T-helper 2 cell treated with Interferon-gamma antibody and Interleukin-4, amounts not matched to agents 5 μg/mL and 100 μg/mL, for 36 hours (primary cell): ENCODE measurements at places on chromosomes 4 and X.
A peak's percentile ranks its signal among the peaks of the same experiment; 100 is the strongest.

DNA sequence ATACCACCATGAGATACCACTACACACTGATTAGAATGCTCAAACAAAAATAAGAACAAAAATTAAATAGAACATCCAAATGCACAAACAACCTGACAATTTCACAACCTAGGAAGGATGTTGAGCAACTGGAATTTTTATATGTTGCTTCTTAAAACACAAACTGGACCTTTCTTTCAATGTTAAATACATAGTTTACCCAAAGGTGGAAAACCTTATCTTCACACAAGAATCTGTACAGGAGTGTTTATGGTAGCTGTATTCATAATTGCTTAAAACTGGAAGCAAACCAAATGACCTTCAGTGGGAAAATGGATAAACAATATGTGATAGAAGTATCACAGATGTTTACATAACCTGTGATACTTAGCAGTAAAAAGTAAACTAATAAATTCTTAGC, 573.8 kb downstream of the MAGEB5 start:
- no peaks in the 10 kb centered on the region for H3K27me3 ChIP-seq
- no peak overlapping the region for H3K27ac ChIP-seq
- H3K4me1 ChIP-seq = no peaks in the 10 kb centered on the region
- DNase-seq = no peak
- no peak overlapping the region for H3K4me3 ChIP-seq

GRCh38 chr4:26782830-26783202, 77.8 kb upstream of the STIM2 start:
- H3K4me3 ChIP-seq = no peak overlapping the region
- H3K27me3 ChIP-seq = no peaks in the 10 kb centered on the region
- H3K27ac ChIP-seq = no peak overlapping the region

DNA sequence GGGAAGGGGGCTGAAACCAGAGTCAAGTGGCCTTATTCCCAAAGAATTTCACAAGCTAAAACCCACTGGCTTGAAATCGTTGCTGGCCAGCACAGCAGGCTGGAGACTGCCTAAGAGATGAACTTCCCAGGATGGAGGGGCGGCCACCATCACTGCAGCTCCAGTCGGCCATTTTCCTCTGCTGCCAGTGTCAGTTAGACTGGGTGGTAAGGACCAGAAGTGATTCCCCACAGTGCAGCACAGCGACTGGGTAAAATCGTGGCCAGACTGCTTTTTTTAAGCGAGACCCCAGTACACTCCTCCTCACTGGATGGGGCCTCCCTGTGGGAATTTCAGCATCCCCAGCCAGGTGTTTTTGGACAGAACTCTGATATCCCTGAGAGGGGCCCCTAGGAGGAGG, 428.0 kb downstream of the SPIN4 start:
- no peaks in the 10 kb centered on the region for H3K27me3 ChIP-seq
- no peaks in the 10 kb centered on the region for H3K4me1 ChIP-seq
- H3K36me3 ChIP-seq = no peaks in the 10 kb centered on the region
- DNase-seq = no peak

- no peak overlapping the region for H3K4me3 ChIP-seq
- DNase-seq = no peak
- H3K27ac ChIP-seq = no peak overlapping the region
- peaks cover 5% of the 10 kb centered on the region for H3K4me1 ChIP-seq
- no peaks in the 10 kb centered on the region for H3K36me3 ChIP-seq
- peaks cover 48% of the 10 kb centered on the region for H3K27me3 ChIP-seq
Measured at GRCh38 chr4:121050300-121050699, 22.0 kb downstream of the NDNF start.

GRCh38 chrX:65993915-65994460, 45.9 kb downstream of the VSIG4 start:
- H3K27ac ChIP-seq = peak overlapping the region; percentile 45
- H3K4me3 ChIP-seq = no peak overlapping the region
- no peaks in the 10 kb centered on the region for H3K27me3 ChIP-seq
- H3K4me1 ChIP-seq = peaks cover 32% of the 10 kb centered on the region
- DNase-seq = no peak

- H3K36me3 ChIP-seq = no peaks in the 10 kb centered on the region
- no peaks in the 10 kb centered on the region for H3K4me1 ChIP-seq
- no peak overlapping the region for H3K4me3 ChIP-seq
- DNase-seq = no peak
- H3K27me3 ChIP-seq = no peaks in the 10 kb centered on the region
Measured at GRCh38 chr4:62342346-62342745, 1142.2 kb downstream of the ADGRL3 start.

DNA sequence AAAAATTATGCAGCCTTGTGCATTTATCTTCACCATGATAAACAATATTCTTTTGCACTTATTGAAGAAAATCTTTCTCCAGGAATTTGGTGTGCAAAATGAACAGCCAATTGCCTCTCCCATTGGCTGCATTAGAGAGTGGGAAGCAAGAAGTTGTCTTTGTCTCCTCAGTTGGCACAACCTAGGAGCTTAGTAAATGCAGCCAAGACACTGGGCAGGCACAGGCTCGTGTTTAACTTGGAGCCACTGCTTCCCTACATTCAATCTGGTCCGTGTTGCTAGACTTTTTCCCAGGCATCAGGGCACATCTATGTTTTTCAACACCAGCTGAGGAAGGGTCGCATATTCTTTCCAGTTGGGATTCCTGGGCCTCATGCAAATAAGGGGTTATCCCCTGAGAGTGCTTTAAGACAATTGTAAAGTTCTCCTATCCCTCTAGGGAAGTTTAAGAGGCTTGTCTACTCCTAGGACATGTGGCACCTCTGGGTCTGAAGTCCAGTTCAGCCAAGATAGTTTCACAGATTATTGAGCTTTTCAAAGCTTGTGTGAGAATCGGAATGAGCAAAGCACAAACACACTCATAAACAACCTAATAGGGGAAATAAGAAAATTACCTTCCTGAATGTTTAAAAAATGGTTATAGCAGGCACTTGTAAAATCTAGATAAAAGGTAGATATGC, 31.8 kb upstream of the SRD5A3 start:
- peaks cover 2% of the 10 kb centered on the region for H3K27me3 ChIP-seq
- no peak overlapping the region for H3K4me3 ChIP-seq
- no peak for DNase-seq
- peaks cover 6% of the 10 kb centered on the region for H3K4me1 ChIP-seq
- no peak overlapping the region for H3K27ac ChIP-seq

GRCh38 chr4:186096681-186097165, 7.8 kb upstream of the FAM149A start:
- no peak overlapping the region for H3K4me3 ChIP-seq
- H3K36me3 ChIP-seq = no peaks in the 10 kb centered on the region
- H3K27ac ChIP-seq = no peak overlapping the region
- no peak for DNase-seq

- DNase-seq = no peak
- H3K27ac ChIP-seq = no peak overlapping the region
Measured at GRCh38 chrX:18010253-18010652, 149.2 kb upstream of the RAI2 start.

GRCh38 chr4:52234561-52235440, 183.7 kb downstream of the SPATA18 start:
- H3K4me3 ChIP-seq = no peak overlapping the region
- H3K27ac ChIP-seq = no peak overlapping the region
- DNase-seq = no peak
- H3K36me3 ChIP-seq = no peaks in the 10 kb centered on the region

GRCh38 chrX:39862963-39863362, 234.8 kb downstream of the BCOR start:
- no peaks in the 10 kb centered on the region for H3K27me3 ChIP-seq
- H3K4me3 ChIP-seq = no peak overlapping the region
- no peak for DNase-seq
- no peak overlapping the region for H3K27ac ChIP-seq
- H3K4me1 ChIP-seq = peaks cover 38% of the 10 kb centered on the region
- no peaks in the 10 kb centered on the region for H3K36me3 ChIP-seq

- DNase-seq = no peak
- no peaks in the 10 kb centered on the region for H3K4me1 ChIP-seq
- H3K27me3 ChIP-seq = no peaks in the 10 kb centered on the region
Measured at GRCh38 chr4:83438719-83439118, 16.9 kb downstream of the HELQ start.

GRCh38 chr4:119296356-119296755, 25.6 kb downstream of the FABP2 start:
- no peaks in the 10 kb centered on the region for H3K27me3 ChIP-seq
- DNase-seq = no peak
- no peak overlapping the region for H3K27ac ChIP-seq
- H3K36me3 ChIP-seq = peaks cover 39% of the 10 kb centered on the region
- H3K4me3 ChIP-seq = no peak overlapping the region

GRCh38 chr4:156998500-156999174, 27.0 kb upstream of the PDGFC start:
- no peak overlapping the region for H3K27ac ChIP-seq
- no peak for DNase-seq
- no peaks in the 10 kb centered on the region for H3K27me3 ChIP-seq
- H3K36me3 ChIP-seq = no peaks in the 10 kb centered on the region
- H3K4me1 ChIP-seq = no peaks in the 10 kb centered on the region

DNA sequence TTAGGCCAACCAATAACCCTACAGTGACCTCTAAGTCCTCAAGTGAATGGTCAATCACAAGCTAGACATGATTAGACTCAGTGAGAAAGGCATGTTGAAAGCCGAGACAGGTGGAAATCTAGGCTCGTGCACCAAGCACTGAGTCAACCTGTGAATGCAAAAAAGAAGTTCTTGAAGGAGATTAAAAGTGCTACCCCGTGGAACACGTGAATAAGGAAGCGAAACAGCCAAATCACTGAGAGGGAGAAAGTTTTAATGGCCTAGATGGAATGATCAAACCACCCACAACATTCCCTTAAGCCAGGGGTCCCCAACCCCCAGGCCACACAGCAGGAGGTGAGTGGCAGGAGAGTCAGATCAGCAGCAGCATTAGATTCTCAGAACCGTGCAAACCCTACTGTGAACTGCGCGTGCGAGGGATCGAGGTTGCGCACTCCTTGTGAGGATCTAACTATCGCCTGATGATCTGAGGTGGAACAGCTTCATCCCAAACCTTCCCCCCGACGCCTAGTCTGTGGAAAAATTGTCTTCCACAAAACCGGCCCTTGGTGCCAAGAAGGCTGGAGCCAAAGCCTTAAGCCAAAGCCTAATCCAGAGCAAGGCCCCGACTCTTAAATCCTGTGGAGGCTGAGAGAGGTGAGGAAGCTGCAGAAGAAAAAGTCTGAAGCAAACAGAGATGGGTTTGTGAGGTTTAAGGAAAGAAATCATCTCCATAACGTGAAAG, 19.5 kb upstream of the PDE6B start:
- DNase-seq = no peak
- H3K27me3 ChIP-seq = no peaks in the 10 kb centered on the region
- peaks cover 6% of the 10 kb centered on the region for H3K4me1 ChIP-seq
- H3K36me3 ChIP-seq = no peaks in the 10 kb centered on the region

GRCh38 chr4:83305187-83305586, 20.6 kb upstream of the COQ2 start:
- H3K27ac ChIP-seq = no peak overlapping the region
- H3K4me3 ChIP-seq = no peak overlapping the region
- H3K36me3 ChIP-seq = peaks cover 9% of the 10 kb centered on the region
- no peak for DNase-seq
- no peaks in the 10 kb centered on the region for H3K4me1 ChIP-seq

DNA sequence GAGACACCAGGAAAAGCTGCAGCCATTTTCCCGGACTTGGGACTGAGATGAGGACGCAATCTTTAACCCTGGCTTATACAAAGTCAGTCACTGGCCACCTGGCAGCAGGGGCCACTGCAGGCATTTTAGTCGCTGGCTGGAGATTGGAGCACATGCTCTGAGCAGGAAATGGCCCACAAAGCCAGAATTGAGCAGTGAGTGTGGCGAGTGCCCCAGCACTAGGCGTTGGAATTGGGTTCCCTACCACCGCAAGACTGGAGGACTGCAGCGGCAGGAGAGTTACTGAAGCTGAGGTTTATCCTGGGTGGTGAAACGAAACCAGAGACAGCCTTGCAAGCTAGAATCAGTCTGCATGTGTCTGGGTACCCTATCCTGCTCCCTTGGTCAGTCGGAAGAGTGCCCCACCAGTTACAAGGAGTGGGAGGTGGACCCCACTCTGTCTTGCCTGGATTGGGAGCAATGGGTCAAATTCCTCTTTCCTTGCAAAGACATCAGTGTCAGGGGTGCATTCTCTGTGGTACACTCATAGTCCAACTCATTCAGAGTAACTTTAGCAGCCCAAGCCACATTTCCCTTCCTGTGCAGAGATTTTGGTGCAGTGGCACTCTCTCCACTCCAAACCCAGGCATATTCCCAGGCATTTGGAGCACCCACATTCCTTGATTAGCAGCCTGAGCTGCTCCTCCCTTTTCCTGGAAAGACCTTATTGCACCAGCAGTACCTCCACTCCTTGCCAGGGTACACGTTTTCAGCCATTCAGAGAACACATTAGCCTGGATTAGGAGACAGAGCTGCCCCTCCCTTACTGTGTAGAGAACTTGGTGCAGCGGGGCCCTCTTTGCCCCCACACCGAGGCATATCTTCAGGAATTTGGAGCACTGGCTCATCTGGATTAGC, 36.7 kb upstream of the PLK4 start:
- H3K27me3 ChIP-seq = no peaks in the 10 kb centered on the region
- no peak overlapping the region for H3K4me3 ChIP-seq

DNA sequence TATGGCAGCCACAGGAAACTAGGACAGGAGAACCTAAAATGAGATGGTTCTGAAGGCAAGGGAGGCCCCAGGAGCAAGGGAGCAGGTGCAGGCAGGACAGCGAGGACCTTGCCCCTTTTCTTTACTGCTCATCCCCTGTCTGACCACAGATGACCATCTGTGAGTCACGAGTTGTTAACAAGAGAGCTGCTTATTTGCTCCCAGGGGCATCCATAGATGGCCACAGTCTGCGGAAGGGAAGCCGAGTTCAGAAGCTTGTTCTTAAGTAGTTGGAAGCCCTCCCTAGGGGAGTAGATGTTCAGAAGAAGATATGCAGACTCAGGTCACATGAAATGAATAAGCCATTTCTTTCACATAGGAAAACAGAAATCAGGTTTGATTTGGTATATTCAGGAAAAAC, 69.4 kb downstream of the EVC2 start:
- no peak overlapping the region for H3K27ac ChIP-seq
- H3K27me3 ChIP-seq = no peaks in the 10 kb centered on the region
- DNase-seq = no peak
- no peaks in the 10 kb centered on the region for H3K36me3 ChIP-seq
- H3K4me3 ChIP-seq = no peak overlapping the region

- peaks cover 4% of the 10 kb centered on the region for H3K4me1 ChIP-seq
- peaks cover 16% of the 10 kb centered on the region for H3K27me3 ChIP-seq
- peak; percentile 7 for DNase-seq
- H3K4me3 ChIP-seq = no peak overlapping the region
- no peak overlapping the region for H3K27ac ChIP-seq
Measured at GRCh38 chr4:106369456-106370060, 980 bp upstream of the GIMD1 start.
